ENCODE measurements at places on chromosomes 5 and 9. TPM values are rescaled to one million over a fixed set of nuclear protein-coding genes. Genes with fewer than 3 reads are reported as not detected.

DNA sequence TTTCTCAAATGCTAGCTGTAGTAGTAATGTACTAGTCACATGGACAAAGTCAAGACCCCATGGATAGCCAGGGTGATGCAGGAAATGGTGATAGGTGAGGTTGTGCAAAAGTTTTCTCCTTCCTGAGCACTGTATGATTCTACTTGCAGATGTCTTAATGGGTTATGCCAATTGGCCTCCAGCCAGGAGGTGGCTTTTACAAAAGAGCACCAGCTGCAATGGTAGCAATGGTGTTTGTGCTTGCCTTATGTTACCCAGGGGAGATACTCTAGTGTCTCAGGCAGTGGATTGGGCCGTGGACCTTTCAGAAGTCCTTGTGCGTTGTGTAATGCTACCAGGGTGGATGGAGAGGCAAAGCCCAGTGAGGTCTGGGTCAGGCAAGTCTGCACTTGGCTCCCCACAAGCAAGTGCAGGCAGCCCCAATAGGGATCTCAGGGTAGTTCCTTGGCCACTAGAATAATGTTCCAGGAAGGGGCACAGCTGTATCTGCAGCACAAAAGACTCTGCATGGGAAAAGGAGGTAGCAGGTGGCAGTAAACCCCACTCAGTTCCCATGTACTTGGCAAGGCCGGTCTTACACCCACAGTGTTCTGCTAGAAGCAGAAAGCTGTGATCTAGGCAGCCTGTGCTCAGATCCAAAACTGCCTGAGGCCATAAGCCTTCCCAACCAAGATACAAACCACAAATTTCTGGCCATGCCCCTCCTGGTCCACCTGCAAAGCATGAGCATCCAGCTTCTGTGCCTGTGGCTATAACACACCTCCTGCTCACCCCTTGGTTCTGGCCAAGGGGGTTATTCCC lies 46.4 kb upstream of the EDIL3 start:
- no peak for DNase-seq

DNA sequence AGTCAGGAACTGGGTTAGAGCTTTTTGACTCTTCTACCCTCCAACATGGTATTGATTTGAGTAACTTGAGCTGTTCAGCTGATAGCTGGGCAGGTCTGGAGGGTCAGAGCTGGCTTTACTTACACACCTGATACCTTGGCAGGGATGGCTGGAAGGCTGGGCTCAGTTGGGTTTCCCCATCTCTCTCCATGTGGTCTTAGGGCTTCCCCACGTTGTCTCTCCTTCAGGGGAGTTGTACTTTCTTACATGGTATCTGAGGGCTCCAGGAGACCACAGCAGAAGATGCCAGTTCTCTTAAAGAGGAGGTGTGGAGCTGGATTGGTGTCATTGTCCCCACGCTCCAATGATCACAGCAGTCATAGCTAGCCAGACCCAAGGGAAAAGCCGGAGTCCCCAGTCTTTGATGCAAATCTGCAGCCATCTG lies 25.6 kb downstream of the ISOC1 start:
- no peak for DNase-seq

DNA sequence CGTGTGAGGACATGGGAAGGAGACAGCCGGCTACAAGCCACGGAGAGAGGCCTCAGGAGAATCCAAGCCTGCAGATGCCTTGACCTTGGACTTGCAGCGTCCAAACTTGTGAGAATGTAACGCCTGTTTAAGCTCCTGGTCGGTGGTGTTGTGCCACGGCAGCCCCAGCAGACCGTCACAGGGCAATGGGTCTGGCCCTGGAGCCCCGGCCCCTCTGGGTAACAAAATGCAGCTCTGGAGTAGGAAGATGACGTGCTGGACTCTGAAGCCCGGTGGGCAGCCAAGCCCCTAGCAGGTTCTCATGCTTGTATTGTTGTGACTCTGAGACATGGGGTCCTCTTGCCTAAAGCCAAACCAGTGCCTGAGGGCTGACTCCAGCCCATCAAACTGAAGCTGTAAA lies 174.7 kb downstream of the IRX2 start:
- no peak for DNase-seq

Gene AKNA
- total RNA-seq = 34.6 TPM

Gene HTR1A
- not detected for total RNA-seq

GRCh38 chr5:56683281-56683680 lies 132.1 kb upstream of the MAP3K1 start:
- no peak for DNase-seq

Gene WDR41
- total RNA-seq = 68.6 TPM

Data from kidney epithelial cell (primary cell).